Urothelium cell line (cell line): ENCODE measurements at places on chromosomes 4 and X.

- no peak for DNase-seq
These were observed 318.5 kb downstream of the EVC2 start for GRCh38 chr4:5389756-5390310.

DNA sequence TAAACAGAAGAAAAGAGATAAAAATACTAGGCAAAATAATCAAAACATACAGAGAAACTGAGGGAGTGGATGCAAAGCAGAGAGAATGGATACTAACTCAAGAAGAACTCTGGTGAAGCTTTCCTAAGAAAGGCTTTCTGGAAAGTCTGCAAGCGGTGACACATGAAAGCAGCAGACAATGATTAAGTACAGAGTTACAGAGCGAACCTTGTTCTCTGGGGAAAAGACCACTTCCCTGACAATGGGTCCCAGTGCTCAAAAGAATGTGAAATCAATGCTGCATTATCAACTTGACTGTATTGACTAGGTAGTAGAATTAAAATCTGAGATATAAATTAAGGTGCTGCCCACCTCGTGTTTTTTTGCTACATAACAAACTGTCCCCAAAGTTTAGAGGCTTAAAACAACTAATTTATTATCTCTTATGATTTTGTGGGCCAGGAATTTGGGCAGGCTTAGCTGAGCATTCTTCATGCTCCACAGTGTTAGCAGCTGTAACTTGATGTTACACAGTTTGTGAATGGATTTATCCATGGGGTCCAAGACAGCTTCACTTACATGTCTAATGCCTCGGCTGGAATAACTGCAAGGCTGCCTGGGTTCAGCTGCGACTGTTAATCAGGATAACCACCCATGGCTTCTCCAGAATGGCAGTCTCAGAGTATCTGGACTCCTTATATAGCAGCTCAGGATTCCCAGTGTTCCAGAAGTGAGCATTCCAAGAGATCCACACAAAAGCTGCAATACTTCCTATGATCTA lies 106.9 kb upstream of the INPP4B start:
- DNase-seq: no peak

GRCh38 chrX:116009861-116010710 lies 160.5 kb upstream of the AGTR2 start:
- no peak for DNase-seq

GRCh38 chrX:45360571-45360970 lies 159.9 kb upstream of the DIPK2B start:
- no peak for DNase-seq

DNA sequence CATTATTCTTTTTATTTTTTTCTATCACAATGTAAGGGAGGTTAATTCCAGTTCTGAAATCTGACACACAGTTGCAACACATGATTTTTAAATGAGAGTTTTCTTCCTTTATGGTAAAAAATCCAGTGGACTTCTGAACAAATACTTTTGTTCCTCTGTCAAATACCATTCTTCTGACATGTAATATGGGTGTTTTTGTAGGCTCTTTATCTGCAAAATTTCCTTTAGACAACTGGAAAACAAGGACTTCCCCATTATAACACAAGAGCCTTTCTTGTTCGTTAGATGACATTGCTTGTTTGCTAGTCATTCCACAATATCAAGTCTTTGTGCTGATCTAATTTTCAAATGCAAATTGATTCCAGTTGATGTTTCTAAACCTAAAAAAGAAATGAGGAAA lies 7.7 kb downstream of the FANCB start:
- no peak for DNase-seq

- DNase-seq: peak; percentile 18
These were observed 6.0 kb downstream of the SLC2A9 start for GRCh38 chr4:10015140-10015753.

- DNase-seq: no peak
These were observed 228.2 kb downstream of the FBXW7 start for GRCh38 chr4:152307669-152308068.

DNA sequence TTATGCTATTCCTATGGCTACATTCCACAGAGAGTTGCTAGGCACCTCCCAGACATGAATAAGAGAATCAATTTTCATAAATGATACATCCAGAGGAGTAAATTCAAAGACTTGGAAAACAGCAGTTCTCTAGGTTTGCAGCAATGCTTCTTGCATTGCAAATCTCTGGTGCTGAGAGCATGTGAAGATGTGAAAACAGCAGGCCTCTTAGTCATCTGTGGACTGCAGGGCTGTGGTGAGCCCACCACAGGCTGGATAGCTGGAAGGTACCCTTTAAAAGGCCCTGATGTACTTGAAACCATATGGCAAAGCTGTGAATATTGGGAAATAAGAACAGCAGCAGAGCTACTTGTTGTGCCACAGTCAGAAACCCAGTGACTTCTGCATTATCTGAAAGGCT lies 2135.9 kb downstream of the ARAP2 start:
- no peak for DNase-seq

- DNase-seq: no peak
These were observed 6.8 kb upstream of the BCOR start for GRCh38 chrX:40104630-40104984.

DNA sequence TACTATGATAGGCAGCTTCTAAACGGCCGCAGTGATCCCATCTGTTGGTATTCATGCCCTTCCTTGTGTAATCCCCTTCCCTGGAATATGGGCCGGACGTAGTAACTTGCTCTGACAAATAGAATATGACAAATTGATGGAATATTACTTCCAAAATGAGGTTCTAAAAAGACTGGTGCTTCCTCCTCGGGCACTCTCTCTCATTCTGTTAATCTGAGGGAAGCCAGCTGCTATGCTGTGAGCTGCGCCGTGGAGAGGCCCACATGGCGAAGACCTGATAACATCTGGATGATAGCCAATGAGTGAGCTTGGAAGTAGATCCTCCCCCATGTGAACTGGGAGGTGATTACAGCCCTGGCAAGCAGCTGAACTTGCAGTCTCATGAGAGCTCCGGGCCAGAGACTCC lies 27.2 kb upstream of the SLC25A4 start:
- no peak for DNase-seq

- no peak for DNase-seq
These were observed 282.1 kb upstream of the GIMD1 start for GRCh38 chr4:106650701-106651100.

DNA sequence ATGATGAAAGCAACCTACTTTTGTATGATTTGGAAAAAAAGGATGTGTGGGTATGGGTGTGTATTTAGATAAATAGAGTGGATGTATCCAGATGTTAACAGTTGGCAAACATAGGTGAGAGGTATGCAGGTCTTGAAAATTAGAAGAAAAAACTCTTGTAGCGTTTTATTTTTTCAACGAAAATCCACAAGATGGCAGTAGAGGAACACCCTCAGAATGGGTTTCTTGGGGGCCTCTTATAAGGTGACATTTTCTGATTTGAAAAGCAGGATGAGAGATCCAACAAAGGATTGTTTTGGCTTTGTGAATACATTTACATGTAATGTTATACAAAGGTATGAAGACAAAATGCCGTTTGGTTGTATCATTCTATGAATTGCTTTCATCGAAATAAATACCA lies 68.3 kb downstream of the FMR1NB start:
- DNase-seq: peak; percentile 1

DNA sequence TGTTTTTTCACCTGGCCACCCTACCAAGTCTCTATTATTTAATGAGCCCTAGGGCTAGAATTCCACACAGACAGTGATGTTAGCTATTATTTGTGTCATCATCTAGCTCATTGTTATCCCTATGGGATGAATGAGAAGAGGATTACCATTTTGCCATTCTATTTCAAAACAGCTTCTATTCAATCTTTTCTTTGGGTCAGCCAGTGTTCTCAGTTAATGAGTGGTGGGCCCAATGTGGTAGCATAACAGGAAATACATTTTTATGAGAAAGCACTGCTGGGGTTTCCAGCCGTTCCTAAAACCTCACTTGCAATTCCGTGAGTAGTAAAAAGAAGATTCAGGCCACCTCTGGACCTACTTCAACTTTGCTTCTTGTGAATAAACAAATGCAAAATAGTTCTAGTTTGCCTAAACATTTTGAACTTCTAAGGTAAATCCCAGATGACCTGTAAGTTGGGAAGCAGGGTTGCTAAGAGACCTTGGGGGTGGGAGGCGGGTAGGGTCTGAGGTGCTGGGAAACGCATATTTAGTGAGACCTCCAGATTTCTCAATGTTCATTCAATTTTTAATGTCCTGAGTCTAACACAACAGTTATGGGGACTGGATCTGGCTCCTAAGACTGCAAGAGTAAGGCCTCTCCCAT lies 24.8 kb upstream of the CYP2U1 start:
- DNase-seq: no peak

DNA sequence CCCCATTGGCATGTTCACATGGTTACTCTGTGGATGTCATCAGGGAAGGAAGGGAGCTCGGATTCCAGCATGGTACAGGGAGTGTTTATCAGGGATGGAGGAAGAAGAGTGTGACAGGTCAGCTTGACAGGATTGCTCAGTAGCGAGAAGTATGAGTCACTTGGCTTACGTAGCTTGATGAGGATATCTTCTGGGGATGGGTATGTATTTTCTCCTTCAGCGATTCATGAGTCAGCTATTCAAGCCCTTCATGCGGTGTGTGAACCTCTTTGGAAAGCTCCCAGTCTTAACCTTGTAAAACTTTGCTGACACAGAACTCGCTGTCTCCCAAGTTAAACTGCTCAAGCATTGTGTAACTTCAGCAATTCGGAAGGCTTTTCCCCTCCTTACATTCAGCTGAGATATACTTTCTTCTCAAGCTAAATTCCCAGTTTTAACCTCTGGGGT lies 275.4 kb downstream of the ARHGAP10 start:
- DNase-seq: peak; percentile 88

GRCh38 chr4:133618963-133619362 lies 469.9 kb downstream of the PCDH10 start:
- no peak for DNase-seq

DNA sequence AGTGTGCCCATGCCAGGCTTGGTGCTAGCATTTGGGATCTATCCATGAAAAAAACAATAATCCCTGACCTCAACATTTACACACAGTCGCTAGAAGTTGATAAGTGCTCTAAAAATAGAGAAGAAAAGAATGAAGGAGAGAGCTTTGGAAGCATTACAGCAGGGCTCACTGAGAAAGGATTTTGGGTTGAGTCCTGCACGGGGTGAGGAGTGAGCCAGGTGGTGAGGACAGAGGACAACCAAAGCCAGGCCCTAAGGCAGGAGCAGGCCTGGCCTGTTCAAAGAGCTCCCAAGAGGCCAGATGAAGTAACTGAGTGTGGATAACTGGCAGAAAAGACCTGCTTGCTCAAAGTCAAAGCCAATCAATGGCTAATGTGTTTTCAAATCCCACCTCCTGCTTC lies 20.7 kb upstream of the PROM1 start:
- DNase-seq: no peak

- DNase-seq: no peak
These were observed 125.6 kb upstream of the S100G start for GRCh38 chrX:16524316-16524715.

- no peak for DNase-seq
These were observed 43.4 kb upstream of the CLNK start for GRCh38 chr4:10728016-10728415.

- DNase-seq: no peak
These were observed 27.6 kb upstream of the KCNIP4 start for GRCh38 chr4:21976166-21976565.

GRCh38 chrX:73847991-73848390 lies 285.0 kb downstream of the CHIC1 start:
- DNase-seq: no peak

DNA sequence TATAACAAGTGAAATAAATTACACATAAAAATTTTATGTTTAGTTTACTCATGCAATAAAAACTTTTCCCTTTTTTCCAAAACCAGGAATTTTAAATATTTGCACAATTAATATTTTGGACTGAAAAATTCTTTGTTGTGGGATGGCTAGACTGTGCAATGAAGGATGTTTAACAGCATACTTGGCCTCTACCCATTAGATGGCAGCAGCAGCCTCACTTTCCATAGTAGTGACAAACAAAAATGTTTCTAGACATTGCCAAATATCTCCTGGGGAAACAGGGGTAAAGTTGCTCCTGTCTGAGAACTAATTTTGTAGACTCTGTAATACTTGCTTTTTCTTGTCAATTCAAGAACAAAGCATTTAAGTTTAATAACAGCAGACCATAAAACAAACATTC lies 49.8 kb downstream of the SCLT1 start:
- no peak for DNase-seq

- DNase-seq: no peak
These were observed 625.9 kb downstream of the CCSER1 start for GRCh38 chr4:90753068-90753467.

DNA sequence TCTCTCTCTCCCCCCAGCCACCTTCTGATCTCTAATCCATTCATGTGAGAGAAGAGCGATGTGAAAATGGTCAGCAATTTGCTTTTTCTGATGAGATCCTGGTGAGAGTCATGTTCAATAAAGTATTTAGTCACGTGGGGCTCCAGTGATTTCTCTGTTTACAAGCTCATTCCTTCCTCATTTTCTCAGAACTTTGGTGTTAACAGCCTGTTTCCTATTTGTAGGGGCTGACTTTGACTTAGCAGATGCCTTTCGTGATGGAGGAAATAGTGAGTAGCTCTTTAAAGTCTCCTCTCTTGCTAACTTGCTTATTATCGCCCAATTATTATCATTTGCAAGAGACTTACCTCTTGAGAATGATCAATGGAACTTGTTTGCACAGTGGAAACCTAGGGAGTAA lies 72.6 kb upstream of the CD99 start:
- DNase-seq: no peak

DNA sequence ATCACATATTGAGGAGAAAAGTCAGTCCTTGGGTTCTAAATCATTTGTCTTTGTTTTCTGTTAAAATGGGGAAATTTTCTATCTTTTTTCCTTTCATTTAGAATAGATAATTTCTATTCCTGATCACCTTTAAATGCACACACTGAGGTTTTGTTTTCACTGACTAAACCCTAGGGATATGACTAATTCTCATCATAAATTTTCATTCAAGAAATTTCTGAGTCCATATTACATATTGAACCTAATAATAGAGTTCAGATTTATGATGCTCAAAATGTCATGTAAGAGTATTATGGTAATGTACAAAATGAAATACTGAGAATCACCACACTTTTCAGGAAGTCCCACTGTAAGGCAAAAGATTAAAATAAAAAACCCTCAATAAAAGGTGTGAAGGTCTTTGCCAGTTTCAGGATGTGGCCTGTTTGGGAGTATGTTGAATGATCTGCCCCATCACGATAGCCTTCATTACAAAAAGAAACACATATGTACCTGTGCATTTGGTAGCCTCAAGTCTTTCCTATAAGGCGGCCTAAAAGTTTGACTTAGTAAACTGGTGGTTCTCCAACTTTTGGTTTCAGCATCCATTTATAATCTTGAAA lies 49.4 kb downstream of the LEF1 start:
- no peak for DNase-seq

DNA sequence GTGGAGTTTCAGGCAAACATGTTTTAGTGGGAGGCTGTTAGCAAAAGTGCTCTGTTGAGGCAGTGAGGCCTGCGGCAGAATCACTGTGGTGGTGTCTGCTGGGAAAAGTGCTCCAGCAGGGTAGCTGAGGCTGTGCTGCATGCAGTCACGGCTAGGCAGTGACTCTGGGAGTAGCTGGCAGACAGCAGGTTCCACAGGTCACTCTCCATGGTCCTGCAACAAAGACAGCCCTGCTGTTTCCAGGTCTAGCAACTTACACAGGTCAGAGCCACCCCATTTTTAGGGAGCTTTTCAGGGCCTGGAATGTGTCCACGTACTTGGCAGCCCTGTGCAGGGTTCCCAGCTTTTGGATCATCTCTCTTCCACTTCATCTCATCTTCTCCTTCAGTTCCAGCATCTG lies 184.3 kb downstream of the NAA11 start:
- DNase-seq: peak; percentile 33

- no peak for DNase-seq
These were observed 84.6 kb downstream of the FBXO8 start for GRCh38 chr4:174198828-174199227.

GRCh38 chrX:136906921-136907510 lies 26.5 kb upstream of the RBMX start:
- DNase-seq: no peak
